ENCODE measurements at places on chromosomes 7 and 10.
A peak's percentile ranks its signal among the peaks of the same experiment; 100 is the strongest.

DNA sequence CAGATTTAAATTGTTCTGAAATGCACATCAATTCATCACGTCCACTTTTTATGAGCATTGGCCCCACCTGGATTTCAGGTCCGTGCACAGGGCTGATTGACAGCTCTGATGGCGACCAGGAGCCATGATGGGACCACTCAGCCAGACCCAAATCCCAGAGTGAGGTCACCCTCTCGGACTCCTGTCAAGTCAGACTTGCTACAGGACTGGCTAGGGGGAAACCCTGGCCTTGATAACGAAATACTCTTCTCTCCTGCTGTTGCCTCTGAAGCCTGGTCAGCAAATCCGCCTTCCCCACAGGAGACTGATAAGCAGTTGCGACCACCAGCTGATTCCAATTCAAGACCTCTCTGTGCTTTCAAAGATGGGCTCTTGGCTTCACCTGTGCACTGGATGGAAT lies 76.4 kb downstream of the CARD11 start:
- DNase-seq, result no peak

DNA sequence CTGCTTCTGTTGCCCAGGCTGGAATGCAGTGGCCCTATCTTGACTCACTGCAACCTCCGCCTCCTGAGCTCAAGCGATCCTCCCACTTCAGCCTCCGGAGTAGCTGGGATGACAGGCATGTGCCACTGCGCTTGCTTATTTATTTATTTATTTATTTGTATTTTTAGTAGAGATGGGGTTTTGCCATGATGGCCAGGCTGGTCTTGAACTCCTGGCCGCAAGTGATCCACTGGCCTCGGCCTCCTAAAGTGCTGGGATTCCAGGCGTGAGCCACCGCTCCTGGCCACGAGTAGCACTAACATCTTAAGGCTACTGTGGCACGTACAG lies 70.9 kb downstream of the CARD11 start:
- DNase-seq, result no peak

- DNase-seq, result peak; percentile 84
These were observed 231.1 kb downstream of the ARHGAP12 start for GRCh38 chr10:31697271-31698180.

- DNase-seq, result no peak
These were observed 69.5 kb downstream of the CACNA2D1 start for GRCh38 chr7:82373926-82374635.

GRCh38 chr10:122348512-122348911 lies 26.0 kb upstream of the PLEKHA1 start:
- no peak for DNase-seq

DNA sequence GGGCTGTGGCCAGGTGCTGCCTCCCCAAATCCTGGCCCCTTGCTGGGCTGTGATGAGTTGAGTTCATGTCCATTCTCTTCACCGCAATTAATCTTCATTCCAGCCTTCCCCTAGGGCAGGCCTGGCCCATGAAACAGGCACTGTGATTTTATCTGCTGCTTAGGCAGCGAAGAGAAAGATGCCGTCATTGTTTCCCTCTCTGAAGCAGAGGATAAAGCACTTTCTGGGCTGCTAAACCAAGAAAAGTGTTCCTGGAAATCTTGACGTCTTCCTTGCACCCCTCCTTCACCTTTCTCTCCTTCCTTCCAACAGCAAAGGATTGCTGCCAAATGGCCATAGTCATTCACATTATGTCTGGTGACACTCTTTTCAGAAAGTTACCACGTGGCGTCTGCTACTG lies 265.9 kb downstream of the ZEB1 start:
- DNase-seq, result no peak

- DNase-seq, result peak; percentile 9
These were observed 127.7 kb upstream of the AOAH start for GRCh38 chr7:36852017-36852416.

- DNase-seq, result peak; percentile 58
These were observed 1.3 kb downstream of the HHEX start for GRCh38 chr10:92690915-92691590.

DNA sequence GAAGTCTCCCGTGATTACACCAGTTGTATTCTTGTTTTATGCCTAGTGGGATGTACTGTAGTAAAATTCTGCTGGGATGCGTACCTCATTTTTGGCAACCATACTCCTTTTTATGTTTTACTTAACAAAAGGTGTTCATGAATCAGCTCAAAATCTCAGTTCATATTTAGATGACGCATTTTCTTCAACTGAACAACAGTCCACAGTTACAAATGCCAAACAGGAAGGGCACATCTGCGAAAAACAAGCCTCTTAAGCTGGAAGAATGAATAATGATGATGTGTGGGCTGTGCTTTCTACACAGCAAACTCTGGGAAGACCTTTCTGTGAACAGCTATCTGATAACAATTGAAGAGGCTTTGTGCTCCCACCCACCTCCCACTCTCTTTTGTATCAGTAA lies 68.4 kb upstream of the NRBF2 start:
- DNase-seq, result peak; percentile 78

DNA sequence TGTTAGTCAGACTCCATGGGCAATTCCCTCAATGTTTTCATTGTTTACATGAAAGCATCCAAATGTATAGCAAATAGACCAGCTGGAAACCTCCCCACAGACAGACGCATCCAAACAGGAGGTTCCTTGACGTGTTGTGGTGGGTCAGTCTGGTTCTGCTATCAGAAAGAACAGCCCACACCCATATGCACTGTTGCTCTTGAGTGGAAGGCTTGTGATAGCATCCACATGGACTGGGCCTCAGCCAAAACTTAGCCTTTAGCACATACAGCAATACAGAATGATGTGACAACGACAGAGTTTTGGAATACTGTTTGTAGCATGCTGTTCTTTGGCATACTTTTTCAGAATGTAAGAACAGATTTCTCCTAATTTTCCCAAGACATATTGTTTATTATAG lies 299.2 kb upstream of the ETV1 start:
- no peak for DNase-seq

- DNase-seq, result peak; percentile 46
These were observed 563 bp downstream of the STAM start for GRCh38 chr10:17644485-17644943.

DNA sequence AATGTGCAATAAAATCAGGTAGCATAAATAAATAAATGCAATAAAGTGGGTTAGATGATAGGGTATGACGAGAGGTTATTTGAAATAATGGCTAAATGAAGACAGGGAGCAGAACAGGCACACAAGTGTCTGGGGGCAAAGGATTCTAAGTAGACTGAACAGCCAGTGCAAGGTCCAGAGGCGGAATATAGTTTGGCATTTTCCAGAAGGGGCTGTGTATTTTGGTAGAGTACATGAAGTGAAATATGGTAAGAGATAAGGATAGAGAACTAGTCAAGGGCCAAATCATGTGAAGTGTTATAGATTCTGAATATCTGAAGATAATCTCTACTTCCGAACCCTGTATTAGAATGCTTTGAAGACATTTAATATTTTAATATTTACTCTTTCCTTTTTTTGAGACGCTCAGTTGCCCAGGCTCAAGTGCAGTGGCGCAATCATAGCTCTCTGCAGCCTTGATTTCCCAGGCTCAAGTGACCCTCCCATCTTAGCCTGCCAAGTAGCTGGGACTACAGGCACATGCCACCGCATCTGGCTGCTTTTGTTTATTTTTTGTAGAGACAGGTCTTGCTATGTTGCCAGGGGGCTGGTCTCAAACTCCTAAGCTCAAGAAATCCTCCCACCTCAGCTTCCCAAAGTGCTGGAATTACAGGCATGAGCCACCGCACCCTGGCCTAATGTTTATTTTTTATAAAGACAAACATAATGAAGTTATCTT lies 44.4 kb upstream of the CD36 start:
- peak; percentile 18 for DNase-seq

GRCh38 chr10:97020452-97021400 lies 165.0 kb downstream of the SLIT1 start:
- DNase-seq, result no peak

DNA sequence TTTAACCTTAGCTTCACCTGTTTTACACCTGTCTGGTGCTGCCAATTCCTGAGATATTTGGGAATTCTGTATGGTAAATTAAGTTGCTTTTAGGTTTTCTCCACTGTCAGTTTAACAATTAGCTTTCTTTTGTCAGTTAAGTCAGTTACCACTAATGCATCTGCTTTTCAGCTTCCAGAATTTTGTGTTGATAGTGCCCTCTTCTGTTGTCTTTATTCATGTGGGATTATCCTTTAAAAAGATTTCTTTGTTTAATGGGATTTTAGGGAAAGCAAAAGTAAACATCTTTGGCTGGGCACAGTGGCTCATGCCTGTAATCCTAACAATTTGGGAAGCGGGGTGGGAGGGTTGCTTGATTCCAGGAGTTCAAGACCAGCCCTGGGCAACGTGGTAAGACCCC lies 8.1 kb downstream of the TFAM start:
- peak; percentile 28 for DNase-seq

GRCh38 chr7:12436896-12437535 lies 33.4 kb upstream of the VWDE start:
- peak; percentile 63 for DNase-seq

- no peak for DNase-seq
These were observed 559 bp downstream of the VWC2 start for GRCh38 chr7:49773936-49774458.

- DNase-seq, result no peak
These were observed 579.0 kb downstream of the PHTF2 start for GRCh38 chr7:78377532-78377931.

DNA sequence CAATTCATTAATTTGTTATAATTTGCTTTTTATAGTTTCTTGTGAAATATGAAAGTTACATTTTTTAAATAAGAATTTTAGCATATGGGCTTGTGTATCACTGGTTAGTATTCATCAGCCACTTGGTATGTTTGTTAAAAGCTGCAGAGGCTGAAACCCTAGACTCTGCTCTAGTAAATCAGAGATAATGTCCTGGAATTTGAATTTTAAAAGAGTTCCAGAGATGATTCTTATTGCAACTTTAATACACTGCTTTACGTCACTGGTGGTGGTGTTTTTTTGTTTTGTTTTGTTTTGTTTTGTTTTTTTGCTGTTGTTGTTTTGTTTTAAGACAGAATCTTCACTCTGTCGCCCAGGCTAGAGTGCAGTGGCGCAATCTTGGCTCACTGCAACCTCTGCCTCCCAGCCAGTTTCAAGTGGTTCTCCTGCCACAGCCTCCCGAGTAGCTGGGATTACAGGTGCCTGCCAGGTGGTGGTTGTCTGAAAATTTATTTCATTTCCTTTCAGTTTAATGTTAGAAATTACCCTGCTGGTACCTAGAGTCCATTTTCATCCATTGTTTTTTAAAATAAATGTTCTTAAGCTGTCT lies 43.8 kb downstream of the PTPN12 start:
- peak; percentile 33 for DNase-seq

- DNase-seq, result no peak
These were observed 467.0 kb upstream of the POT1 start for GRCh38 chr7:125396466-125397151.

DNA sequence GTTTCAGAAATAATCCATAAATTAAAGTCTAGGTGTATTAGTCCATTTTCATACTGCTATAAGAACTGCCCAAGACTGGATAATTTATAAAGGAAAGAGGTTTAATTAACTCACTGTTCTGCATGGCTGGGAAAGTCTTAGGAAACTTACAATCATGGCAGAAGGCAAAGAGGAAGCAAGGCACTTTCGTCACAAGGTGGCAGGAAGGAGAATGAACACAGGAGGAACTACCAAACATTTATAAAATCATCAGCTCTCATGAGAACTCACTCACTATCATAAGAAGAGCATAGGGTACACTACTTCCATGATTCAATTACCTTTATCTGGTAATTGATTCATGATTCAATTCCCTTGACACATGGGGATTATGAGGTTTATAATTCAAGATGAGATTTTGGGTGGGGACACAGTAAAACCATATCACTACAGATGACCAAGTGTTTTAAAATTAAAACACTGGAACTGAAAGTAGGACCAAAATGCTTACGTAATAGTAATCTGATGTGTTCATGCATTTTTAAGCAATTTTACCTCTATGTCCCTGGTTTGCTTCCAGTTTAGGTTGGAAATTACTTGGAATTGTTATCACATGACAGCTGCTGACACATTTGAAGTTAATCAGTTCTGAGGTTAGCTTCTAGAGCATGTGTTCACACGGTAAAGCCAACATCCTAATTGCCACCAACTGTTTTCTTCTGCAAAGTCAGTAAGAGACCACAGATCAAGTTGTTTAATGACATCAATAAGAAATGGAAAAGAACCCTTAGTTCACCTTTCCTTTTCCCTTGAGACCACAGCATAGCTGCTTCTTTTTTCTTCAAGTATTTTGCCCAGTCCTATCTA lies 48.4 kb upstream of the SEMA3C start:
- DNase-seq, result no peak

DNA sequence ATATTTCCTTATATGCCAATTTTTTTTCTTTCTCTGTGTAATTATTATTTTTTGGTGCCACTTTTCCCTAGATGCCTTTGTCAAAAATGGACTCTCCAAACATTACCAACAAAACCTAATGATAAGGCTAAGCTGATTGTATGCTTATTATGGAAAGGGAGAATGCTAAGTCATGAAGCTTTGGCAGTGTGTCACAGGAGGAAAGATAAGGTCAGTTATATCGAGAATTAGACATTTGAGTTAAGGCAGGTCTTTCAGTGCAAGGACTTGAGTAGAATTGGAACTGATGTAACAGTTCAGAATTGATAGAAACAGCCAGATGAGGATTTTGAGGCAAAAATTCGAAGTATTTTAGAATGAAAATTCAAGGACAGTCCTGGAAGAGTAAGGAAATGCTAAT lies 16.8 kb upstream of the MALRD1 start:
- no peak for DNase-seq

DNA sequence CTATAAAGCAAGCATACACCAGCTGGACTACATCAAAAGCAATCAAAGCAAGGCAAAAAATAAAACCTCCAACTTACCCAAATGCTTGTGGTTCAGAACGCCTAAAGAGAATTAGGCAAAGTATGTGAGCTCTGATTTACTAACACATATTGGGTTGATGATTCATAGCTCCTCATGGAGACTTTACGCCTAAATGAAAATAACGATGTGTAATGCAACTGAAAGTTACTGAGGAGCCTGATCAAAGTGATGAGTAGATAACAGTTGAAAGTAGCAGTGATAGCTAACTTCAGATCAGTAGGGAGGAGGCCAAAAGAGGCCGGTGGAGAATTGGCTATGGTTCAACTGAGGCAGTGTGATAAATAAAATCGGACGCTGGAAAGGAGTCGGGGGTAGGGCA lies 85.0 kb downstream of the MPP7 start:
- peak; percentile 50 for DNase-seq

GRCh38 chr10:80275135-80275498 lies 14.3 kb downstream of the MAT1A start:
- DNase-seq, result no peak

GRCh38 chr10:7523656-7524055 lies 112.8 kb upstream of the SFMBT2 start:
- no peak for DNase-seq

Data from cardiac fibroblast (primary cell).